Stimulated activated CD4-positive, alpha-beta T cell treated with anti-CD3 and anti-CD28 coated beads, TNF-alpha, amount 100 ng/mL, for 48 hours (primary cell): ENCODE measurements at places on chromosomes 2 and 18.

- DNase-seq, result no peak
Measured at GRCh38 chr2:33839791-33840190, 240.7 kb upstream of the FAM98A start.

DNA sequence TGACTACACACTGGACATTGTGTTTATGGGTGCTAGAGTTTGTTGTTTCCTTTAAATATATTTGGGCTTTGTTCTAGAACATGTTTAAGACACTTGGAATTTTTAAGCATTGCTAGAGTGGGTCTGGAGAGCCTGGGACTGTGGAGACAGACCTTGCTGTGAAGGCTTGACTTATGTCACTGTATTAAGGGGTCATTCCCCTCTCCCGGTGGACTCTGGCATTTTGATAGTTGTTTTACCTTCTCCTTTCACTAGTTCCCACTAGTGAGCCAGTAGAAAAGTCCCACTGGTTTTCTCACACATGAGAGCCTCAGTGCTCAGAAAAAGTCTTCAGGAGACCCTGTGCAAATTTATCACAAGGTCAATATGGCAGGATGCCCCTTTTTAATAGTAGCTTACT, 18.6 kb downstream of the ADNP2 start:
- DNase-seq, result no peak

GRCh38 chr2:215771241-215771640, 242.1 kb downstream of the MREG start:
- DNase-seq, result no peak

DNA sequence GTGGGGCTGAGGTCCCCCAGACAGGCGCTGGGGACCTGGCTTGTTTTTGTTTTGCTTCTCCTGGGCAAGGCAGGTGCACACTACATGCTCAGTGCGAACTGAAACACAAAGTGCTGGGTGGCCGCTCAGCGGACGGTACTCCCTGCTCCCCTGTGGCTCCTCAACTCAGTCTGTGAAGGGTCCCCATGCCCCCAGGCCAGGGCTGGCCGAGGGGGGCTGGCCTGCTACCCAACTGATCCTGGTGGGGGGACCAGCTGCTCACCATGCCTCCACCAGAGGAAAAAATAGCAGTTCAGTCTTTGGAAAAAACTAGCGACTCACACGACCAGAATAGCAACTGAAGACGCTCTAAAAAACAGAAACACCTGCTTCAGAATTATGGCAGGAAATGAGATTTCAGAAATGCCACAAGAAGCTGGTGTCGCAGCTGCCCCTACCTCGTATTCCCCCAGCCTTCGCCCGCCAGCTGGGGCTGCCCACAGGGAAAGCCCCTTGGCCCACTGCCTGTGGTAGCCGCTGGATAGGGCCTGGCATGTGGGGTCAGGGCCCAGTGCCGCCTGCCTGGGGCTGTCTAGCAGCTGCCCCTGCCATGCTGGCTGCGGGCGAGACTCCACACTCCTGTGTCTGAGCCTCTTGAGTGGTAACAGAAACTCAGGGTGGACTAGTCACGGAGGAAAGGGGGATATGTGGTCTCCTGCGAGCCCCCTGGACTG, 43.7 kb downstream of the MEX3C start:
- DNase-seq, result no peak

DNA sequence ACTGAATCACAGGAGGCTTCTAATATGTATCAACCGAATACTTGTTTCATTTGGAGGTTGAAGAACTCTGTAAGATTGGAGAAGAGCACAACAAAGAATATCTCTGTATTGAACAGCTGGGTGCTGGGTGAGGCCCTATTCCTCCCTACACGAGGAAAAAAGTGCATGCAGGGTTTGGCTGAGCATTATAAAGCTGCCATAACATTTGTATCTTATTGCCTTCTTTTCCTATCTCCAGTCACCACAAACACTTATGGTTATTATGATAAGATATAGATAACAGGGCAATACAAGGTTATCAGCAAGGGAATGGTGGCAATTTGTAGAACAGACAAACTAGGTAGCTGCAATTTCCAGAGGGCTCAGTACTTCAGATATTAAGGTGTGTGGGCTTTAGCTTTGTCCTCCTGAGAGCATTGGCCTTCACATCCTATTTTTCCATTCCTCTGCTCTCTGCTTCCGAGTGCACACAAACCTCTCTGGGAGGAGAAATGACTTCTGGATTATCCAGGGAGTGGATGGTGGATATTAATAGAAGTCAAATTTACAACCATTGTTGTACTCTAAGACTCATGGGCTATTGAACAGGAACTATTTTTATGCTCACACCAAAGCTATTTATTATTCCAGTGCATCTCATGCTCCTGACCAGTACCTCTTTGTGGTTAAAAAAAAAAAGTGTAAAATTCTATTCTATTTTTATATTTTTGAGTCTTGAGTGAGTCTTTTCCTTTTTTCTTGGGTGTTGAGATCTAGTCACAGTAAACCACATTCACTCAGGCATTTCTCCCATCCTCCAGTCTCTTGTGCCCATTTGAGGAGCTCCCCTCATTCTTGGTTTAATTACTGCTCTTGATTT, 248.4 kb downstream of the ETAA1 start:
- DNase-seq, result no peak

GRCh38 chr2:64852771-64853241, 136.4 kb upstream of the SLC1A4 start:
- no peak for DNase-seq

- DNase-seq, result no peak
Measured at GRCh38 chr18:41798879-41799278, 156.2 kb upstream of the PIK3C3 start.

GRCh38 chr2:11540148-11540995, 6.5 kb downstream of the GREB1 start:
- DNase-seq, result no peak

- DNase-seq, result no peak
Measured at GRCh38 chr2:16255120-16255519, 314.8 kb downstream of the MYCN start.

DNA sequence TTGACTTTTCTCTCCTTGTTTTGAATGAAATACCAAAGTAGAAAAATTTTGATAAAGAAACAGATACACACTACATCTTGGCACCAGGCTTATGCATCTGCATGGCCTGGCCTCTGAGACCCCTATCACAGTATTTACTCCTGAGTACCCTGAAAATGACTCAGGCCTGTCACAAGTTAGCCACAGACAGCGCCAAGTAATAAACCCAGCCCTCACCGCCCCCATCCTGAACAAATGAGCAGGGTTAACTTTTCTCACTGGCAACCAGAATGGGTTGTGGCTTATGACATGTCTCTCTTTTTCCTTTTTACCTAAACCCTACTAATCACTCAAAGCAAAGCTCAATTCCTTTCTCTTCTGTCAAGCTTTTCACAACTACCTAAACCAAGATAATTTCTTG, 35.3 kb downstream of the SPRED2 start:
- DNase-seq, result no peak

GRCh38 chr2:60980071-60980815, 37.3 kb upstream of the PEX13 start:
- no peak for DNase-seq

- no peak for DNase-seq
Measured at GRCh38 chr2:134845719-134846118, 7.3 kb downstream of the ACMSD start.

- DNase-seq, result no peak
Measured at GRCh38 chr2:237653776-237654558, 26.6 kb downstream of the LRRFIP1 start.

DNA sequence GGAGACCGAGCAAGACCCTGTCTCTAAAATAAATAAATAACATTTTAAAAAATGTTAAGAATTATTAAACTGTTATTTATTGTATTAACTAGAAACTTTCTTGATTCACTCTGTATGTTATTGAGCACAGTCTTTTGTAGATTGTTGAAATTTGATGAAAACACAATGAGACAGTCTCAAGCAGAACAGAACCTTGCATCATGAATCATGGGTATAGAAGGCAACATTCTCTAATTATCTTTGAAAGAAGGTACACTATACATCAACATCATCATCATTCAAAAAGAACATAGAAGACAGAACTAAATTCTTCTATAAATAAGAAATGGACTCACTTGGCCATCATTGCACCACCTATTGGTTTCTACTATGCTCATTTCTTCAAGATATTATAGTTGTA, 67.7 kb downstream of the SLC8A1 start:
- no peak for DNase-seq

- DNase-seq, result no peak
Measured at GRCh38 chr2:111052621-111053020, 68.1 kb upstream of the BCL2L11 start.

- DNase-seq, result no peak
Measured at GRCh38 chr18:74395648-74396154, 61.4 kb downstream of the DIPK1C start.

DNA sequence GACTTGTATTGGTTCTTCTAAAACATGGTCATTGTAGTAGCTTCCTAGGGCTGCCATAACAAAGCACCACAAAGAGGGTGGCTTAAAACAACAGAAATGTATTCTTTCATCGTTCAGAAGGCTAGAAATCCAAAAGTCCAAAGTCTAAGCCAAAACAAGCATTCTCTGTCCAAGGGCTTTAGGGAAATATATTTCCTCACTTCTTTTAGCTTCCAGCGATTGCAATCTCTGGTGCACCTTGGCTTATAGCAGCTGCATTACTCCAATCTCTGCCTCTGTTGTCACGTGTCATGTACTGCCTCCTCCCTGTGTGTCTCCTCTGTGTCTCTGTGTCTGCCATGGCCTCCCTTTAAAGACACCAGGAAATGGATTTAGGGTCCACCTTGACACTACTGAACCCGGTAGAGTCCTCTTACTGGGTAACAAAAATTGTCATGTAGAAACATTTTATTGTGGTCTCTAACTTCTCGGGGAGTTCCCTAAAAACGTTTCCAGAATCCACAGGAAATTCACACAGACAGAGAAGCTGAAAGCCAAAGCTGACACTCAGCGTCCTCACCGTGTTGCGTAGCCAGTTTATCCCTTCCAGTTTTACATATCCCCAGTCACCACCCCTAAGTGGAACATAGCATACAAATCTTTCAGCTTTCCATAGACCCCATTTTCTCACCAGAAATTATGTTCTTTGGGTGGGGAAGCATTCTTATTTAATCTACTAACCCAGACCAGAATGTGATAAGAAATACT, 20.7 kb upstream of the TTN start:
- no peak for DNase-seq

DNA sequence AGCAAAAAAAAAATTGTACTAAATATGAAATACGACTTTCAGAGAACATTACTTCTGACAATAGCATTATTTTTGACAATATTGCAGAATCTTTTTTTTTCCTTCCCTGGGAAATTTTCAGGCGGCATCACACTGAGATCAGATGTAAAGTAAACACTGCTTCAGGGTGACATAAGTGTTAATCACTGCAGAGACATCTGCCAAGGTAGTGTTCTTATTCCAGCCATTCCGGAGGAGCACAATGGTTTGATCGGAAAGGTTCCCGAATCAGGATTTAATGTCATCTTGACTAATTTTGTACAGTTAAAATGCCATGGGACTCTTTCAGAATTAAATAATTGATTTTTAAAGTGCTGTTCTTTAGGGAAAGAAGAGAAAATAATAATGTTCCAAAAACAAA, 56.7 kb upstream of the ZNF236 start:
- DNase-seq, result no peak

- DNase-seq, result no peak
Measured at GRCh38 chr18:80245781-80246444, 1.4 kb downstream of the PARD6G start.

GRCh38 chr2:135948642-135949355, 36.6 kb downstream of the DARS1 start:
- no peak for DNase-seq

GRCh38 chr18:71743634-71744033, 800.5 kb downstream of the CBLN2 start:
- DNase-seq, result no peak

- no peak for DNase-seq
Measured at GRCh38 chr18:61551586-61551985, 218.4 kb downstream of the CDH20 start.

- DNase-seq, result no peak
Measured at GRCh38 chr2:238653431-238654109, 194.3 kb upstream of the TWIST2 start.

GRCh38 chr2:97868986-97869721, 126.6 kb downstream of the TMEM131 start:
- DNase-seq, result no peak

DNA sequence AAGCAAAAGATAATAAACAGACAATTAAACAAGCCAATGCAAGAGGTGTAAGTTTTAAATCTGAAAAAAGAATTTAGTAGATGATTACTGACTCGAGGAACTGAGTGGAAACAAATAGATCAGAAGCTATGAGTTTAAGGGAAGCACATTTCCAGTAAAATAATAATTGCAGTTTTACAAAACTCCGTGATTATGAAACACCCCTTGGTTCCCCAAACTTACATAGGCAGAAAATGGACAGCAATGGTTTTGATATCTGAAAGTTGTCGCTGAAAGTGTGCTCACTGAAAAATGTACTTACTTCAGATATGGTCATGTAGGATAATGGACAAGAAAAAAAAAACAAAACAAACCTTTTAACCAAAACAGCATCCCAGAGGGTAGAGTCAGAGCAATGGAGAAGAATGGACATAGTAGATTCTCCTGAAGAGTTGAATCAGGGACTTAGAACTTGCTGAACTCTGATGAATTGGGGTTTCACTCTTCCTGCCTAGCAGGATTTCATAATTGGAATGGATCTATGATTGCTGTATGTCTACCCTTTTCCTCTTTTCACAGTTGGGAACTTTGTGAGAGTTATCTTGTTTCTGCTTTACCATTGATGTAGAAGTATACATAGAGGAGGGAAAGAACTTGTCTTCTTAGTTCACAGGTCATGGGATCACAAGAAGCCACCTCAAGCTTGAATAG, 305.6 kb upstream of the ZEB2 start:
- no peak for DNase-seq

DNA sequence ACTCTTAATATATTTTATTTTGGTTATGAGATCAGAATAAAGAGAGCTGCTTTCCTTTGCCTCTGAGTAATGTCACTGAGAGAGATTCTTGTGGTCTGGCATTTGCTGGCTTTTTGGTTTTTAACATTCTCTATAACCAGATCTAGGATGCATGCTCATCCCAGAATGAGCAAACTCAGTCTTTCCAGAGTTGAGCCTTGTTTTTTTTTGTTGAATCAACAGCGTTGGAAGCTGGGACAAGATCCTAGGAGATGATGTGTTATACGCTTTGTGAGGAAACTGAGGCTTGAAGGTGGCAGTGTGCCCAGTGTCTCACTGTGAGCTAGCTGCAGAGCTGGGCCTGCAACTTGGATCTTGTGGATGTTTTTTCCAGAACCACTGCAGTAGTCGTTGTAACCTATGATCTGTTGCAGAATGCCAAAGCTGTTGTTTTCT, 19.5 kb downstream of the MYO1B start:
- DNase-seq, result no peak

DNA sequence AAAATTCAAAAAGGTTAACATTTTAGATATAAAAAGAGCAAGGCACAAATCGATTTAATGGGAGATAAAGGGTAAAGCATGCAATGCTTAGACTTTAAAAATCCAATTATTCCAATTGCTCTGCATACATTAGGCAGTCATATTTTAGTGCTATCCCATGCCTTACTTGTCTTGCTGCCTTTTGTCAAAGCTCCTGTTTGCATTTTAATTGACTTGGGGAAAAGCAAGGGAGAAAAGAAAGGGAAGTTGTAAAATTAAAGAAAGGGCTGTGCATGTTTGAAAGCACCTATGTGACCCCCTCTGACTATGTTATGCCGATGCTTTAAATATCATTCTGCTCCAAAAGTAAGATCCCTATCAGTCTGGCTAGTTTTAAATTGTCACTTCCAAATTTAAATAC, 193.7 kb upstream of the VWC2L start:
- no peak for DNase-seq

GRCh38 chr2:8333177-8333831, 348.6 kb upstream of the ID2 start:
- no peak for DNase-seq

GRCh38 chr2:172869861-172870260, 134.2 kb downstream of the RAPGEF4 start:
- no peak for DNase-seq

GRCh38 chr2:143296089-143296488, 166.9 kb downstream of the ARHGAP15 start:
- DNase-seq, result no peak
